Spleen (tissue), 13 donors: ENCODE measurements at places on chromosomes 5 and 9. TPM values are rescaled to one million over a fixed set of nuclear protein-coding genes. Genes with fewer than 3 reads are reported as not detected.

DNA sequence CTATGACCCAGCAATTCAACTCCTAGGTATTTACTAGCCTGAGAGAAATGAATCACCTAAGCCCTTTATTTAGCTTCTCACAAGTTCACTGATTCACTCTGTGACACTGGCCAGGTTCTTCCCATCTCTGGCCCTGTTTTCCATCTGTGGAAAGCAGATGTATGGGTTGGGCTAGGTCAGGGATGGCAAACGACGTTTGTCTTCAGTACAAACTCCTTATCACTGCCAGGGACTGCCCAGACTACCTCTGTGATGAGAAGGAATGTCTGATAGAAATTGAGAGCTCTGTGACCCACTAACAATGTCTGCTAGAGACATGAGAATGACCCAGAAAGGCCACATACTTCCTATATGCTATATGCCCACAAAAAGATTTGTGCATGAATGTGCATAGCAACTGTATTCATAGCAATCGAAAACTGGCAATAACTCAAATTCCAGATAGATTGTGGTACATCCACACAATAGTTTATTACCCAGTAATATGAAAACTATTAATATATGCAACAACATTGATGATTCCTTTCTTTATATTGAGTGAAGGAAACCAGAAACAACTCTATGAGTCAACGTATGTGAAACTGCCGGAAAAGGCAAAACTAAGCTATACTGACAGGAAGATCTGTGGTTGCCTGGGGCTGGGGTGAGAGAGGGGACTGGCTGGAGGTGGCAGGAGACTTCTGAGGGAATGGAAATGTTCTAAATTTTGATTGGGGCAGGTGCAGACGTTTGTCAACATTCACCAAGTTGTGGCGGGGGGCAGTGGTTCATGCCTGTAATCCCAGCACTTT, 32.0 kb upstream of the ADAM19 start:
- H3K27me3 ChIP-seq, result no peaks in the 10 kb centered on the region
- H3K4me3 ChIP-seq, result no peak overlapping the region
- peaks cover 15% of the 10 kb centered on the region for H3K4me1 ChIP-seq
- no peaks in the 10 kb centered on the region for H3K36me3 ChIP-seq
- H3K27ac ChIP-seq, result no peak overlapping the region

- DNase-seq, result no peak
- no peak overlapping the region for H3K4me3 ChIP-seq
- no peak overlapping the region for H3K27ac ChIP-seq
- H3K4me1 ChIP-seq, result no peaks in the 10 kb centered on the region
These were observed 165.0 kb upstream of the GPR151 start for GRCh38 chr5:146680846-146681584.

- no peak overlapping the region for H3K4me3 ChIP-seq
- H3K36me3 ChIP-seq, result no peaks in the 10 kb centered on the region
- H3K4me1 ChIP-seq, result peaks cover 65% of the 10 kb centered on the region
- H3K27me3 ChIP-seq, result no peaks in the 10 kb centered on the region
- peak overlapping the region; percentile 94 for H3K27ac ChIP-seq
These were observed 33.5 kb upstream of the UBAC1 start for GRCh38 chr9:135994501-135995192.

DNA sequence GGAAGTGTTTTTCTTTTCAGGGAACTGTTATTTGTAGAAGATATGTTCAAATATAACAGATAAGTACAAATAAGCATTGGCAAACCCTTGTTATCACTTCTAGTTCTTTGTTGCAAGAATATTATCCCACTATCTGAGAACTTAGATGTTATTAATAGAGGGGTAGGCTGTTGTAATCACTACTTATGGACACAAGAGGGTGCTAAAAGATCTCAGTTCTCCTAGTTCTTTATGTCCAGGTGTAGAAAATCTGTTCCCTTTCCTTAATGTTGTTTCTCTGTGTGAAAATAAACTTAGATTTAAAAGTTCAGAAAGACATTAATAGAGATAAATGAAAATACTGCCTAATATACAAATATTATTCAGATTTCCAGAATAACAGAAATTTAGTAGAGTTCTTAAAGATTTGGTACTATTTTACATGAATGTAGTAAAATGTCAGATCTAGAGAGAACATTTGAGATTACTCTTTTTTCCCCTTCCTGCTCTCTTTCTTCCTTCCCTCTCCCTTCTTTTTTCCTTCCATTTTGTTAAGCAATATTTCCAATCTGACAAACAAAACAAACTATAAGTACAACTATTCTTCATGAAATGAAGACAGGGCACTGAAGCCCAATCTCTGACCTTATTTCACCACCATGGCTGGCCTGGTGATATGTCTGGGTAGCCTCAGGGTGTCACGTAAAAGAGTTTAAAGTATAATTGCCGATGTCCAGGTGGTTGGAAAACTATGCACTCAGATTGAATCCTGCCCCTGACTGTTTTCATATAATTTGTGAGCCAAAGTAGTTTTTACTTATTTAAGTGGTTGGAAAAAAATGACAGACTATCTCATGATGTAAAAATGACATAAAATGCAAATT, 43.6 kb upstream of the C5orf46 start:
- no peaks in the 10 kb centered on the region for H3K36me3 ChIP-seq
- H3K4me3 ChIP-seq, result no peak overlapping the region
- no peak overlapping the region for H3K27ac ChIP-seq
- H3K27me3 ChIP-seq, result no peaks in the 10 kb centered on the region

GRCh38 chr5:71601222-71602026, 14.3 kb downstream of the MCCC2 start:
- H3K36me3 ChIP-seq, result peaks cover 59% of the 10 kb centered on the region
- H3K27me3 ChIP-seq, result no peaks in the 10 kb centered on the region
- H3K27ac ChIP-seq, result no peak overlapping the region
- no peaks in the 10 kb centered on the region for H3K4me1 ChIP-seq
- no peak overlapping the region for H3K4me3 ChIP-seq

GRCh38 chr5:103582364-103582763, 19.8 kb upstream of the NUDT12 start:
- no peaks in the 10 kb centered on the region for H3K27me3 ChIP-seq
- no peak for DNase-seq
- H3K27ac ChIP-seq, result no peak overlapping the region

- no peak overlapping the region for H3K4me3 ChIP-seq
- H3K27me3 ChIP-seq, result no peaks in the 10 kb centered on the region
- no peaks in the 10 kb centered on the region for H3K4me1 ChIP-seq
These were observed 55.3 kb downstream of the OR2K2 start for GRCh38 chr9:111274737-111275136.

DNA sequence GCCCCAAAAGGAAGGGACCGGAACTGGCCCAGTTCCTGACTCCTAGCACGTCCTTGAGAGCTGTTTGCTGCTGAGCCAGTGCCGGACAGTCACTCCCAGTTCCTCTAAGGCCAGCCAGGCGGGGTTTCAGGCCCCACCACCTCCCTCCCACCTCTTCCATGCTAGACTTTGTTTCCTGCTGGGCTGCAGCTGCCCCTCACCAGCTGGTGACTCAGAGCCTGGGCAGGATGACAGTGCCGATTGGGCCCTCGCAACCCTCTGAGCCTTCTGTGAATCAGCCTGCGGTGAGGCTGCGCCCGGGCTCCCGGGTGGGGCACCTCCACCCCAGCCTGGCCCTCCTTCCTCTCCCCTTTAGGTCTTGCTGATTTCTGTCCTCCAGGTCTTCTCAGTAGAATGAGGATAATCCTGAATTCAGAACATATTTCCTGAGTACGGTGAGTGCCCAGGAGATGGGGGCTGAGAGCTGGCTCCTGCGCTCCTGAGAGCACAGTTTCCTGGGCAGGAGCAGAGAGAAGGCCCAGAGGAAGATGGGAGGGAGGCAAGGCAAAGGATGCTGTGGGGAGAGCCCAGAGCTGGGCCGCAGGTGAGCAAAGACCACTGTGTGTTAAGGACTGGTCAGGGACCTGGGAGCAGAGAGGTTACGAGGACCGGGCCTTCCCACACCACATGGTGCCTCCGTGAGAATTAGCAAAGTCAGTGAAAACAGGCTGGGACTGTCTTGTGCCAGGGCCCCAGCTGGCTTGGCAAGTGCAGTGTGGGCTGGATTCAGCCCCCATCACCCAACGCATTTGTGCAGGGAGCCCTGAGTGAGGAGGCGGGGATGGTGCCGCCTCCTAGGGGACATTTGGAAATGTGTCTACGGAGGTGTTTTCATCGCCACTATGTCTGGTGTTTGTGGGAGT, 32.9 kb upstream of the STXBP1 start:
- peak overlapping the region; percentile 8 for H3K4me3 ChIP-seq
- H3K36me3 ChIP-seq, result no peaks in the 10 kb centered on the region
- H3K4me1 ChIP-seq, result peaks cover 50% of the 10 kb centered on the region
- peak overlapping the region; percentile 75 for H3K27ac ChIP-seq
- peak; percentile 90 for DNase-seq

DNA sequence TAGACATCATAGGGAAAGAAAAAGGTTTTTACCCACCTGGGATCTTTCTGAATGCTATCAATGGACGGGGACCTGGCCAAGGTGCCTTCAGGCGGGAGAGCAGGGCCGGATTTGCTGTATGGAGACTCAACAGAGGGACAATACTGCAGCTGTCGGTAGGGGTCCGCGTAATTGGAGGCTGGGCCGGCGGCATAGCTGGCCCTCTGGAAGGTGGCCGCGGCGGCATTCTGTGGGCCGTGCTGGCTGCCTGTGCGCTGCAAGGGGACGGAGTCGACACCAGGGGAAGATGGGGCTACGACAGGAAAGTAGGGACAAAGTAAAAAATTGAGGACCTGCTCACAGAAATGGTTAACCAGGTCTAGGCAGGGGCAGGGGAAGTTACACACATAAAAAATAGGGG, 557.9 kb downstream of the CTNND2 start:
- no peaks in the 10 kb centered on the region for H3K4me1 ChIP-seq
- H3K27ac ChIP-seq, result no peak overlapping the region
- H3K4me3 ChIP-seq, result no peak overlapping the region

GRCh38 chr9:90840696-90841095, 39.1 kb downstream of the SYK start:
- H3K27ac ChIP-seq, result no peak overlapping the region
- no peaks in the 10 kb centered on the region for H3K27me3 ChIP-seq
- DNase-seq, result no peak
- no peak overlapping the region for H3K4me3 ChIP-seq
- peaks cover 55% of the 10 kb centered on the region for H3K4me1 ChIP-seq
- peaks cover 61% of the 10 kb centered on the region for H3K36me3 ChIP-seq

- H3K36me3 ChIP-seq, result no peaks in the 10 kb centered on the region
- H3K4me1 ChIP-seq, result no peaks in the 10 kb centered on the region
- no peak overlapping the region for H3K4me3 ChIP-seq
- peak overlapping the region; percentile 29 for H3K27ac ChIP-seq
These were observed 118.6 kb downstream of the ZSWIM6 start for GRCh38 chr5:61450493-61451279.

DNA sequence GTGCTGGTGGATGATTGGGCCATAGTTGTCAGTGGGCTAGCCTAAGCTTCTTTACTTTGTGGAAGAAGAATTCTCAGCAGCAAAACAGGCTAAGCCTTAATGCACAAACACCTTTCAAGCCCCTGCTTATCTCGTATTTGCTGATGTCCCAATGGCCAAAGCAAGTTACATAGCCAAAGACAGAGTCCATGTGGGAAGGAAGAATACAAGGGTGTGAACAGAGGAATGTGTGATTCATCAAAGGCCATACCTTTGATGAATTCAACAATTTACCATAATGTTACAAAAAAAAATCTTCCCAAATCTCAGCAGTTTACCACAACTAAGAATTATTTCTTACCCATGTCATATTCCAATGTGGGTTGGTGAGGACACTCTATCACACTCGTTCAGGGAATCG, 1.2 kb upstream of the YTHDC2 start:
- DNase-seq, result no peak
- H3K4me3 ChIP-seq, result peak overlapping the region; percentile 79
- no peaks in the 10 kb centered on the region for H3K27me3 ChIP-seq

DNA sequence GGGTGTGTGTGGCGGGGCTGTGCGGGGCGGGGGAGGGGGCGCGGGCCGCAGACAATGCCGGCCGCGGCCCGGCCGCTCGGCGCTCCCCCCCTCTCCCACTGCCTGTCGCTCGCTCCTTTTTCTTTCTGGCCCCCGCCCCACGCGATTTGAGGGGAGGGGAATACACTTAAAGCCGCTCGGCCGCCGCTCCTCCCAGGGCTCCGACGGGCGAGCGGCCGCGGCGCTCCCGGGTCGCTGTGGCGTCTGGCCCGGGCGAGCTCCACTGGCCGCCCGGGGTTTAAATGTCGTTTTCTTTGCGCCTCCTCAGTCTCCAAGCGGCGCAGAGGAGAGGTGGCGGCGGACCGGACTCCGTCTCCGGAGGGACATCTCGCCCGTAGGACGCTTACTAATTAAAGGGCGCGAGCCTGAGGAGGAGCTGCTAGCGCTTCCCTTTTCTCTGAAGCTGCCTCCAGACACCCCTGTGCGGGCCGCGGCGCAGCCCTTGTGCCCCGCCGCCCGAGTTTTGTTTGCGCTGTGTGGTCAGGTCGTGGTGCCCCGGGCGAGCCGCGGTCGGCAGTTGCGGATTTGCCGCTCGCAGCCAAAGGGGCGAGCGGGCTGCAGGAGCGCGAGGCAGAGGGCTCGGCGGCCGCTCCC, 1.4 kb downstream of the ZSWIM6 start:
- peak; percentile 92 for DNase-seq
- peak overlapping the region; percentile 98 for H3K27ac ChIP-seq
- no peaks in the 10 kb centered on the region for H3K27me3 ChIP-seq
- H3K36me3 ChIP-seq, result no peaks in the 10 kb centered on the region
- H3K4me3 ChIP-seq, result peak overlapping the region; percentile 99

DNA sequence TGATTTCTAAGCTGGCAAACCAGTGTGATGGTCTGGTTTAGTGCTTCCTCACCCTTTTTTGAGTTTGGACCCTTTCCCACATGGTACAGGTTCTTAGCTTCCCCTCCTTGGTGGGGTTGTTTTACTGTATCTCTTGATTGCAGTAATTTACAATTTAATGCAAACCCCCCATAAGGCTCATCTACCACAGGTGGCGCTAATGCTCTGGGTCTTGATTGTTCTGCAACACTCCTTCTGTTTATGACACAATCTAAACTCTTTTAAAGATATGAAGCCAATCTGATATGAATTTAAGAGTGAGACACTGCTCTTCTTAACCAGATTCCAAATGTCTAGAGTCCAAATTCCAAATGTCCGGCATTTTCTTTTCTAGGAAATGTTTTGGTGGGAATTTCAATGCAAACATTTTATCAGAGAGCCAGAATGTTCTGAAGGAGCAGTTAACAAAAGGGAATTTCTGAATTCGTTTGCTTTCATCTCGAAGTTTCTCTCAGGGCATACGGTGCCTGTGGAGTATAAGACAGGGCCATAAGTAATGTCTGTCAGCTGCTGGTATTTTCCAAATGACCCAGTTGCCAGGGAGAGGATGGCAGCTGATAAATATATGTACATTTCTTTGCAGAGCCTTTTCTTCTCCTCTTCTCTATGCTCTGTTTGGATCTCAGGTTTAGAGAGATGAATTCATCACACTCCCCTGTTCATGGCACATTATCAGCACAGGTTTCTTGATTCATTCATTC, 246.8 kb downstream of the ARHGAP26 start:
- no peaks in the 10 kb centered on the region for H3K27me3 ChIP-seq
- no peak overlapping the region for H3K27ac ChIP-seq
- no peaks in the 10 kb centered on the region for H3K36me3 ChIP-seq
- DNase-seq, result no peak
- peaks cover 13% of the 10 kb centered on the region for H3K4me1 ChIP-seq
- H3K4me3 ChIP-seq, result no peak overlapping the region

Gene SV2C
- 0.06 TPM for total RNA-seq

Gene LVRN
- total RNA-seq, result not detected

Gene FRRS1L
- total RNA-seq, result not detected

Gene FAM193B
- 116 TPM for total RNA-seq
